ENCODE measurements at places on chromosomes 2 and 18. TPM values are rescaled to one million over a fixed set of nuclear protein-coding genes. Genes with fewer than 3 reads are reported as not detected.

Gene RNF25
- total RNA-seq, result 27.1 TPM

Gene RSAD2
- 1.5 TPM for total RNA-seq

Gene ACVR1C
- 1.2 TPM for total RNA-seq

Gene PTH2R
- not detected for total RNA-seq

Gene CAPG
- total RNA-seq, result 193 TPM

Gene ANKRD23
- 6.2 TPM for total RNA-seq

Gene GMCL1
- 9.3 TPM for total RNA-seq

Gene KIAA2012
- not detected for total RNA-seq

Gene POTEI
- not detected for total RNA-seq

Gene MOGAT1
- total RNA-seq, result not detected

Gene SP5
- 1.3 TPM for total RNA-seq

Gene TMEM198
- total RNA-seq, result 1.4 TPM

Gene ZC3H6
- total RNA-seq, result 14.4 TPM

Gene REG1B
- total RNA-seq, result not detected

Gene CXCR4
- total RNA-seq, result 5.1 TPM

Gene GCKR
- total RNA-seq, result 0.64 TPM

Gene NAT8
- total RNA-seq, result not detected

Gene APOB
- total RNA-seq, result 0.55 TPM

Gene MYOM1
- 0.99 TPM for total RNA-seq

Gene PDCL3
- 22.9 TPM for total RNA-seq

Gene IL36RN
- 73.9 TPM for total RNA-seq

Gene ALKAL2
- total RNA-seq, result 4.0 TPM

Gene LYG2
- not detected for total RNA-seq

Gene TMEM18
- total RNA-seq, result 21.6 TPM

Measured in suprapubic skin (tissue), 4 donors.